ENCODE measurements at places on chromosomes 2 and 18.

DNA sequence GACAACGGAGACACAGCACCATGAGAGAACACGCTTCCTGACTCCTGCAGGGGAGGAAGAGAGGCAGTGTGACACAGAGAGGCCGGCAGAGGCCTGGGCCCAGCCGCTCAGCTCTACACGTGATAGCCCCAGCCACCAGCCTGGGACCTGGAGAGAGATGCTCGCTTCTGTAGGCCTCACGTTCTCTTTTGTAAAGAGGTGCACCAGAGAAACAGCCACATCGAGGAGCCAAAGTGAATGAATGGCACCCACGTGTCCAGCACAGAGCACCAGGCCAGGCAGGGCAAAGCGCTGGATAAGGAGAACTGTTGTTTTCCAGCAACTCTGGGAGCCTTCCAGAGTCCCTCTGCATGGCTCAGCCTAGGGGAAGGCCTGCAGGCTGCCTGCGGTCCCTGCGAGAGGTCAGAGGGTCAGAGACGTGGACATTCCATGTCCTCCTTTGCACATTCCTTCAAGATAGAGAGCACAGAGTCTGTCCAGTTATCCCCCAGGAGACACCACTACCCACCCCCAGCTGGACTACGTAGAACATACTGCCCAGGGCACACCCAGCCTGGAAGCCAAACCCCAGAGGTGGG is 14.2 kb downstream of the LIMS2 start:
- peak; percentile 70 for DNase-seq

DNA sequence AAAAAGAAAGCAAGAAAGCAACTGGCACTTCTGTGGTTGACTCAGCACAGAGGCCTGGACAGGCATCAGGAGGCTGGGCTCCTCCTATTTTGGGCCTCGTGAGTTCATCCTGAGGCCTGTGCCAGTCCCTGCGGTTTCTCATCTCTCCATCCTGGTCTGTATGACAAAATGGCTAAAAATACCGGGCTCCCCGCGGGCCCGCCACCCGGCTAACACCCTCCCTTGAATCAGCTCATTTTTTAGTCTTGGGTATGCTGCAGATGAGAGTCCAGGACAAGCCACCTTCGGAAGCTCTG is 62.3 kb upstream of the YWHAQ start:
- peak; percentile 92 for DNase-seq

DNA sequence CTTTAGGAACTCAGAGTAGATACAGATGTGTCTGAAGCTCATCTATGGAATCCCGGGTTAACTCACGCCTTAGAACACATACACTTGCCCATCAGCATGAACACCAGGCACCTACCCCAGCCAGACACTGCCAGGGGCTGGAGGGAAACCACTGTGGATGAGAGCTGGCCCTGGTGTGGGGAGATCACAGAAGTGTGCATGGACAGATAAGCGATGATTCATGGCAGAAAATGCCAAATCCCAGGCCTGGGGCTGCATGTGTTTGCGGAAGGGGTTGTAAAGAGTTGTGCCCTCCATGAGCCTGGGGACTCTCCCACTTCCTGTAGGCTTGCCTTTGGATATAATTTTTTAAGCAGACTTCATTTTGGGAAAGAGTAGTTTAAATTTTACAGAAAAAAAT is 193.4 kb downstream of the FHOD3 start:
- DNase-seq = no peak

GRCh38 chr18:21678859-21679258 is 25.7 kb downstream of the ABHD3 start:
- DNase-seq = no peak

DNA sequence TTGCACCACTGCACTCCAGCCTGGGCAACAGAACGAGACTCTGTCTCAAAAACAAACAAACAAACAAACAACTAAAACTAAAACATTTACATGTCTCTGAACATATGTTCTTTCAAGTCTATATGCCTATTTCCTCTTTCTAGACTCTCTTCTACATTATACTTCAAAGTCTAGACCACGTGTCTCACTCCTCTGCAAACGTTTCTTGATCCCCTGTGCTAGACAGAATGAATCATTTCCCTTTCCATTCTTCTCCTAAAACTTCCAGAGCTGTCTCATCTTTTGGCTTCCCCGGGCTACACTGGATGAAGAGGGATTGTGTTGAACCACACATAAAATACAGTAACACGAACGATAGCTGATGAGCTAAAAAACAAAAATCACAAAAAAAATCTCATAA is 67.1 kb downstream of the BAZ2B start:
- DNase-seq = no peak

DNA sequence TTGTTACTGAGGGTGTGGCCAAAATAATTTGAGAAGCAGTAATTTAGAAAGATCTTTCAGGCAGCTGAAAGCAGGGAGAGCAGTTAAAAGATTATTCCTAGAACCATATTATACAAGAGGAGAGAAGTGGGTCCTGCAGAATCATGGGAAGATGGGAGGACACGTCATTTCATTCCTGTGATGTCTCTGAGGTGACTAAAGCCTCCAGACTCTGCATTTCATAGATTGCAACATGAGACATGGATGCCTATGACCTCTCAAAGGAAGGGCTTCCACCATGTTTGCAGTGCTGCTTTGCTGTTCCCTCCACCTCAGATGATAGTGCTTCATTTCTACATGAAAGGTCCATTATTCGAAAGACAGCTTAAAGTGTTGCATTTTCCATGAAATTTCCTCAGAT is 788.4 kb downstream of the TSN start:
- DNase-seq = no peak

GRCh38 chr2:129274038-129274415 is 705.4 kb upstream of the RAB6C start:
- DNase-seq = no peak

DNA sequence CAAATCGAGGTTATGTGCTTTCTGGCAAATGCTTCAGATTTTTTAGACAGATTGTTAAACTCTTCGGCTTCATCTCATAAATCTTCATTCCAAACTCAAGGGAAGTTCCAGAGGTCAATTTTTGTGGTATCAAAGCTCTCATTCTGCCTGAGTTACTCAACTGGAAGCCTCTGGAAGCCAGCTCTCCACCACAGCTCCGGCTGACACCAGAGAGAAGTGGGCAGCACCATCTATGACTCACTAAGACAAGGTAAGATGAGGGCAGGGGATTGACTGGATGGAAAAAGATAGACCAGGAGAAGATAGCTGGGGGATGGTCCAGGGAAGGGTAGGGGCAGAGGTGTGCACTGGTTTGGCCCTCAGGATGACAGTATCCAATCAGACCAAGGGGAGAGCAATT is 137.3 kb upstream of the HNRNPA3 start:
- no peak for DNase-seq

- no peak for DNase-seq
Observed at GRCh38 chr2:141522702-141523101, 608.1 kb downstream of the LRP1B start.

- no peak for DNase-seq
Observed at GRCh38 chr18:49784427-49785185, 28.7 kb downstream of the ACAA2 start.

DNA sequence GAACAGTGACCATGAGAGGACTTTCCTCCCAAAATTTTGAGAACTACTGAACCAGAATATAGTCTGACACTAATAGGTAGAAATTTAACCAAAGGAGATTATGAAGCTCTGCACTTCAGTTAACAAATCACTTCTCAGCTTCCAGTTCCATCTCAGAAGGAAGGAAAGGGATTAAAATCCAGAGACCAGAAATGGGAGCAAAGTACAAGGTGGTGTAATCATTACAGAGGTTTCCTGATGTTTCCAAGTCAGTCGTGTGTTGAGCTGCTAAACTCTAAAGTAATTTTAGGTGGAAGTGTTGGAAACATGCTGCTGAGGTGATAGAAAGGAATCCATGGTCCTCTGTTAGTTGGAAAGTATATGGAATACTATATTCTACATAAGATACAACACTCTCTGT is 10.8 kb downstream of the TYMS start:
- no peak for DNase-seq

DNA sequence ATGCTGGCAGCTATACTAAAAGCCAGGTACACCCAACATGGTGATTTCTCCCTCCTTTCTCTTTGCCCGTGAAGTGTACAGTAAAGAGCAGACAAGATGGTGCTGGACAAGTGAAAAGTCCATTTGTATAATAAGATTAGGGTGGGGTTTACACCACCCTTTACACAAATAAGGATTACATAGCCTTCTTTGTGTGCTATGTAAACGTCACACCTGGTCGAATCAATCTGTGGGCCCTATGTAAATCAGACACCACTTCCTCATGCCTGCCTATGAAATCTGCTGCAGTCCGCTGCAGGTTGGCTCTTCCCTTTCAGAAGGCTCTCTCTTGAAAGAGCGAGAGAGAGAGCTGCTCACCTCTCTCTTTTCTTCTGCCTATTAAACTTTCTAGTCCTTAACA is 1054.3 kb upstream of the SLC39A10 start:
- DNase-seq = no peak

GRCh38 chr2:190663839-190664238 is 15.0 kb downstream of the NAB1 start:
- no peak for DNase-seq

GRCh38 chr18:48408727-48409590 is at the start of gene ZBTB7C:
Gene ZBTB7C (minus strand): TSS chr18:48409383.
- DNase-seq = peak; percentile 60

- DNase-seq = no peak
Observed at GRCh38 chr2:29459445-29460179, 344.4 kb downstream of the CLIP4 start.

DNA sequence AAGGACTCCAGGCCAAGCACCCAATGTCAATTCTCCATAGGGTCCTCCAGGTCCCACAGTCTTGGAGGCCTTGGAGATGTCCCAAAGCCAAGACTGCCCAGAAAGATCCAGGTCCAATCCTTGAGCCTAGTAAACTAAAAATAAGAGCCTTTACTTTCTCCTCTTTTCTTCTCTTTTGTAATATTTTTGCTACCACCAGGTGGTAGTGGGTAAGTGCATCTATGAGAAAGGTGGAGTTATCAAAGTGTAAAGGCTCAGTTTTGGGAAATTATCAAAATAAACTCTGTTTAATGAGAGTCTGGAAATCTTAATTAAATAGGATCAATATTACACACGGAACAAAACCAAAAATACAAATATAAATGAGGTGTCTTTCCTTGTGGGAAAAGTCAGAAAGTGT is 276.4 kb downstream of the ALK start:
- DNase-seq = no peak

DNA sequence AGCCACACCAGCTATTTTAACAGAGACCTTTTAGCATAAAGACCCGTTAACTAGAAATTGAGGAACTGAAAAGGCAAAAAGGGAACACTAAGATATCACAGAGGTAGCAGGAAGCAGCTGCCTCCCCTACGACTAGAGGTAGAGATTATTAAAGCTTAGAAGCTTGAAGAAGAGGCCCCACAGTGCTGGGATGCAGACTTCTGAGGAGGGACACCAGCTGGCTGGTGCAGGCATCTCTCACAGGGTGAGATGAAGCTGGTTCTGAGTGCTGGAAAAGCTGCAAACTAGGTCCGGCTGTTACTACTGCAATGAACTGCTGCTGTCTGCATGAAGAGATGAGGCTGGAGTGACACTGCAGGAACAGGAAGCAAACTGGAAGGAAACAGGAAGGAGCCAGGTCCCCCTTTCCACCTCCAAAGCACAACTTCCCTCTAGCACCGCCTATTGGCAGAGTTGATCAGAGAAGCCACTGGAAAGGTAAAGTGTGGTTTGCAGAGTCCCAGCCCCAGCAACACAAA is 61.2 kb upstream of the MRPS9 start:
- no peak for DNase-seq

GRCh38 chr2:179954026-179954425 is 53.1 kb downstream of the CWC22 start:
- DNase-seq = no peak

- no peak for DNase-seq
Observed at GRCh38 chr2:121869363-121869762, 113.9 kb downstream of the TSN start.
